ENCODE measurements at places on chromosomes 3 and 15. TPM values are rescaled to one million over a fixed set of nuclear protein-coding genes. Genes with fewer than 3 reads are reported as not detected.
A peak's percentile ranks its signal among the peaks of the same experiment; 100 is the strongest.

- no peak for DNase-seq
Observed at GRCh38 chr3:58093574-58094195, 85.5 kb downstream of the FLNB start.

The SLC24A5 gene
- 0.64 TPM for polyA plus RNA-seq

The SEMA5B gene
- polyA plus RNA-seq, result 30.7 TPM

GRCh38 chr15:71784719-71785118 is 25.6 kb upstream of the NR2E3 start:
- DNase-seq, result no peak

The NRROS gene
- 4.2 TPM for polyA plus RNA-seq

The ROPN1 gene
- polyA plus RNA-seq, result 0.07 TPM

DNA sequence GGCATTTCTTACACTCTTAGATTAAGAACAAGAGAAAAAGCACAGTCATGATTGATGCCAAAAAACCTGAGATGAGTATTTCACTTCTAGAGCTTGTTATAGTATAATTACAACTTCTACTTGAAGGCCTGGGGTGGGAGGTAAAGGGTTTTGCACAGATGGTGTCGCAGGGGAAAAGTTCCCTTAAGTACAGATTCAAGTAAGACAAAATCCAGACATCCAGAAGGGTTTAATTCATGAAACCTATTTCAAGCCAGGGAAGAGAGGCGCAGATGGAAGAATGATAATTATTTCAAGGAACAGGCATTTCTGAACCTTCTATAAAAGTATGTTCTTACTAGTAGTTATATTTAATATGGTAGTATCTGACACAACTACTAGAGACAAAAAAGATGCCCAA is 70.6 kb downstream of the TM4SF4 start:
- DNase-seq, result no peak

- peak; percentile 73 for DNase-seq
Observed at GRCh38 chr3:32862247-32862935, 44.6 kb downstream of the TRIM71 start.

DNA sequence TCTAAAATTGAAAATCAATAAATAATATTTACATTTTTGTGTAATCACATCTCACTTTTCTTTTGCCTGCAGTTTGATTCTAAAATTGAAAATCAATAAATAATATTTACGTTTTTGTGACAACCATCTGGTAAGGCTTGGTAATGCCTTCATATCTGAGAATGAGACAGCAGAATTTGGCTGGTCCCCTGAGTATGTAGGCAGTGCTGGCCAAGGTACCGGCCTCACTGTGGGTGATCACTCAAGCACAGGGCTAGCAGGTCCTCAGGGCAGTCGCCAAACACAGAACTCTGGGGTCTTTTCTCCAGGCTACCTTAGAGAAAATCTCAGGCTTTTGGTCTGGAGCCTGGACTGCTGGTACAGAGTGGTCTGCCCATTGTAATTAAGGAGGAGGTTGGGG is 26.2 kb downstream of the RTP3 start:
- DNase-seq, result no peak

Data from renal pelvis (tissue), 12 donors.